ENCODE measurements at places on chromosomes 7 and 10. TPM values are rescaled to one million over a fixed set of nuclear protein-coding genes. Genes with fewer than 3 reads are reported as not detected.

GRCh38 chr10:49335364-49335972 is 36.5 kb downstream of the C10orf71 start:
- no peak for DNase-seq

GRCh38 chr7:80644054-80644453 is 5.6 kb downstream of the CD36 start:
- no peak for DNase-seq

GRCh38 chr7:102292813-102293798 is 6.4 kb downstream of the SH2B2 start:
- no peak for DNase-seq

DNA sequence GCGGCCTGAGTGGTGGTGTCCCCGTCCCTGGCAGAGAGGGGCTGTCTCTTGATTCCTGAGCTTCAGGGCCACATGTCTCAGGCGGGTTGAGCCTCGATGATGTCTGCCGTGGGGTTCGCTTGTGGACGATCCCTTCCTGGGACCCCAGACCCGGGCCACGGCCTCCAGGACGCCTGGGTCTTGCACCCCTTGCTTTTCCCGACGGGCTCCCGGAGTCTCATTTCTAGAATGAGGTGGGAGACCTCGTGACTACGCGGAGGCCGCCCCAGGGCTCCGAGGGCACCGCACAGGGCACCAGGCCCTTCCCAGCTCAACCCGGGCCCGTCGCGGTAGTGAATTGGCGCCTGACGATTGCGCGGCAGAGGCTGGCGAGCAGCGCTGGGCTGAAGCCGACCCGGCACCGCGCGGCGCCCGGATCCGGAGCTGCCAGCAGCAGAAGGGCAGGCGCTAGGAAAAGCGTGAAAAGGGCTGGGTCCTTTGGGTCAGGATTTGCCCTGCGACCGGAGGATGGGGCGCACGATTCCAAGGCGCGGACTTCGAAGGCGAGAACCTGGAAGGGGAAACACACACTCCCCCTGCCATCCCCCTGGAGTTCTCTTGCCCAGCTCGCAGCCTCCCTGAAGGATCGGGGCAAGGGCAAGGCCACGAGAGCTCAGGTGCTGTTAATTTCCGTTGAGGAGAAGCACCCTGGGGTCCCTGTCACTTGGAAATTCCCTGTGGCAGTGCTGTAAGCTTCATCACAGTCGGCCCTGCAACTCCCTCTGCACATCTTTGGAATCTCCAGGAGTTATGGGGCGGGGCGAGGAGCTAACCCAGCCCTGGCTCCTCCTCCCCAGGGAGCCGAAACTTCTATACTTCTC is 15.5 kb downstream of the TLX1 start:
- no peak for DNase-seq

DNA sequence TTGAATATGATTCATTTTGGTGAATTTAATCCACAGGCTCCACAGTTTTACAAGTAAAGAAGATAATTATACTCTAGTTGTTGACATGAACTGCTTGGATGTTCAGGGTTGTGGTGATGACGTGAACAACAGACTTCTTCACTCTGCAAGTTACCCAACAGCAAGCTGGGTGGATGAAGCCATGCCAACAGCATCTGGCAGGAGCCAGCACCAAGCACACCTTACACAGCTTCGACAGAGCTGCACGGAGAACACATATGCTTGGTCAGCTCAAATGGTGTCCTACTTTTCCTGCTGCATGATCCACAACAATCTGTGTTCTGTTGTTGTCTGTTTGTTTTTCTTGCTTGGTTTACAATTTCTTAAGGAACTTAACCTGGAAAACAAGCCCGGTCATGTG is 9.8 kb downstream of the NOD1 start:
- no peak for DNase-seq

SPAM1 gene
- polyA plus RNA-seq = not detected

DNA sequence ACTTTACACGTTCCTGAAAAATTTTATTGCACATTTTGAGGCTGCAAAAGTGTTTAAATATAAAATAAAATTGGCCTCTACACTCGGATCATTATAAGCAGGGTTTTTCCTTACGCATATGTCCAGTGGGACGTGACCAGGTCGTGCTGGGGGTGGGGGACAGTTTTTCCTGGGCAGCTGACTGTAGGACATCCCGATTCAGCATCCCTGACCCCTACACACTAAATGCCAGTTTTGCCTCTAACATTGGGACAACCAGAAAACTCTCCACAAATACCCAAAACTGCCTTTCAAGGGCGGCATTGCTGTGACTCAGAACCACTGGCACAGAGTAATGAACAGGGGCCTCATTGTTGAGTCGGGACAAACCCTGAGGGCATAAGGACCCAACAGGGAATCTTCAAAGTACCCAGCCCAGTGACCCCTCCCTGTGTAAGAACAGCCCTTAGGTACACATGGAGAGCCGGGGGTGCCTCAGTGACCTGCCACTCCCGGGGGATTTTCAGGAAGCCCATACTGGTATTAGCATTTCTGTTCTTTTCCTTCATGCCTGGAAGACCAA is 170.6 kb downstream of the ARHGAP21 start:
- DNase-seq = no peak

GPR85 gene
- 1.2 TPM for polyA plus RNA-seq

GRCh38 chr7:97372882-97373281 is 255.4 kb downstream of the SDHAF3 start:
- DNase-seq = no peak

DNA sequence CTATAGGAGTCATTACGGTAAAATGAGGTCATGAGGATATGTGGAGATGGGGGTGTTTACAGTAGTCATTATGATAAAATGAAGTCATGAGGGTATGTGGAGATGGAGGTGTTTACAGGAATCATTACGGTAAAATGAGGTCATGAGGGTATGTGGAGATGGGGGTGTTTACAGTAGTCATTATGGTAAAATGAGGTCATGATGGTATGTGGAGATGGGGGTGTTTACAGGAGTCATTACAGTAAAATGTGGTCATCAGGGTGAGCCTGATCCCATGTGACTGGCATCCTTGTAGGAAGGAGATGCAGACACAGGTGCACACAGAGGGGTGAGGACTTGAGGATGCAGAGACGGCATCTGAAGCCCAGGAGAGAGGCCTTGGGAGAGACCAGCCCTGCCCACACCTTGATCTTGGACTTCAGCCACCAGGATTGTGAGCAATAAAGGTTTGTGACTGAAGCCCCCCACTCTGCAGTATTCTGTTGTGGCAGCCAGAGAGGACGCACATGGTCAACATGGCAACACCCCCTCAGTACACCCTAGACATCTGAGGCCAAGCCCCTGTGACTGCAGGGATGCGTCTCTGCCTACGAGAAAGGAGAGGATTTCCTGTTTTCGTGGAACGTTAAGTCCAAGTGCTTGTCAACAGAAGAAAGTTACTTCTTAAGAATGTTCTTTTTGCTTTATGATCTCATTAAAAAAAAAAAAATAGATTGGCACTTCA is 544.4 kb downstream of the DNAJB6 start:
- DNase-seq = no peak

DNA sequence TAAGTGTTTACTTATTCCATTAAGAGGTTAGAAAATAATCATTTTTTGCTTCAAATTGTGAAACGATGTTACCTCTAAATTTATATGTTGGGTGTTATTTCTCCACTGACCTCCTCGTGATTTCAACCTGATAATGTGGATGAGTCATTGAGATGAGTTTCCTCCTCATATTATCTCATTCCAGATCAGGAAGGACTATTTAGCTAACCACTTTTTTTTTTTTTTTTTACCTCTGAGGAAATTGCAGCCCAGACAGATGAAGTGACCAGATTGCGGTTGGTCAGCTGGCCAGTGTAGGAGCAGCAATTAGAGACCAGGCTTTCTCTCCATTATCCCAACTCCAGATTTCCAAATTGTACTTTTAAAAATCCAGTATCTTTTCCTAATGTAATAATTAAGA is 248.7 kb downstream of the FZD1 start:
- DNase-seq = no peak

- DNase-seq = no peak
Measured at GRCh38 chr7:2614631-2615330, 17.0 kb upstream of the TTYH3 start.

- DNase-seq = peak; percentile 39
Measured at GRCh38 chr10:103451831-103452505, at the start of gene CALHM2. TSS of gene CALHM2 (minus strand) at chr10:103452370. CDS start at chr10:103449941, 2,429 bp downstream.

GRCh38 chr10:119203006-119203405 is 4.4 kb upstream of the GRK5 start:
- DNase-seq = no peak

DNA sequence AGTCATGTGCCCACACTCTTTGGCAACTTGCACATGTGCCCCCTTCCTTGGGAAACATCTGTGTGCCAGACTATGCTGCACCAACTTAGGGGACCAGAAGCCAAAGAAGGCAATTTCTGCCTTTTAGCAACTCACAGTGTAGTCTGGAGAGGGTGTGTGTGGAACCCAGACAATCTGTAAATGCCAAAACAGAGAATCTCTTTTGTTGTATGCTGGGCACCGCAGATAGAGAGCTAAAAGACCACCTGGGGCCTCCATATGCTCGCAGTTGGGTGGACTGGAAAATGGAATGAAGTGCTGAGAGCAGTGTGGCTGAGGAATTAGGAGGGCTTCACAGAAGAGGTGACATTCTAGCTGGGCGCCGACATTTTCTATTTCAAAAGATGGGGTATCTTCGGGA is 26.4 kb downstream of the UBTD1 start:
- DNase-seq = no peak

SVOPL gene
- polyA plus RNA-seq = 5.1 TPM

GRCh38 chr7:25496476-25497368 is 268.4 kb upstream of the NPVF start:
- no peak for DNase-seq

TEX47 gene
- not detected for polyA plus RNA-seq
